ENCODE measurements at places on chromosomes 1 and 21.

DNA sequence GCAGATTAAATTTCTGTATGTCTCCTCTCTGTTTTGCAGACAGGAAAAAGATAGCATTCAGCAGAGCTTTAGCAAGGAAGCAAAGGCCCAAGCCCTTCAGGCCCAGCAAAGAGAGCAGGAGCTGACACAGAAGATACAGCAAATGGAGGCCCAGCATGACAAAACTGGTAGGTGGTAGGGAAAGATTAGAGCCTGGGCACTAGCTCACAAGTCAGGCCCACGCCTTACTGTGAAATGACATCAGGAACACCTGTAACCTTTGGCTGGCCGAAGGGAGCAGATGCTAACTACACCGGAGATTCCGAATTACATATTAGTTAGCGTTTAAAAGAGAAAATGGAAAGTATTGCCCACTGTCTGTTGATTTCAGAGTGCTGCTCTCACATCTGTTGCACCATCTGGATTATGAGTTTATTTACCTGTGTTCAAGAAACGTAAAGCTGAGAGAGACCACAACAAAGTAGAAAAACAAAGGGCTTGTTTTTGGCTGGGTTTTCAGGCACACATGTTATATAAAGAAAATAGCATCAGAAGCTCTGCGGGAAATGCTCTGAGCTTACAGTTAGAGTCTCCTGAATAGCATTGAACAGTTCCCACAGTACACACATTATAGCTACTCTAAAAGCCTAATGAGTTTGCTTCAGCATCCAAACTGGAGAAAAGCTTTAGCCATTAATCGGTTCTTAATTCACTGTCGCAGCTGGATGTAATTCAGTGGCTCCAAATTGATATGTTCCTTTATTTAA is 160.0 kb downstream of the SDCCAG8 start:
- no peak overlapping the region for H3K27ac ChIP-seq
- DNase-seq: no peak
- H3K27me3 ChIP-seq: no peaks in the 10 kb centered on the region

DNA sequence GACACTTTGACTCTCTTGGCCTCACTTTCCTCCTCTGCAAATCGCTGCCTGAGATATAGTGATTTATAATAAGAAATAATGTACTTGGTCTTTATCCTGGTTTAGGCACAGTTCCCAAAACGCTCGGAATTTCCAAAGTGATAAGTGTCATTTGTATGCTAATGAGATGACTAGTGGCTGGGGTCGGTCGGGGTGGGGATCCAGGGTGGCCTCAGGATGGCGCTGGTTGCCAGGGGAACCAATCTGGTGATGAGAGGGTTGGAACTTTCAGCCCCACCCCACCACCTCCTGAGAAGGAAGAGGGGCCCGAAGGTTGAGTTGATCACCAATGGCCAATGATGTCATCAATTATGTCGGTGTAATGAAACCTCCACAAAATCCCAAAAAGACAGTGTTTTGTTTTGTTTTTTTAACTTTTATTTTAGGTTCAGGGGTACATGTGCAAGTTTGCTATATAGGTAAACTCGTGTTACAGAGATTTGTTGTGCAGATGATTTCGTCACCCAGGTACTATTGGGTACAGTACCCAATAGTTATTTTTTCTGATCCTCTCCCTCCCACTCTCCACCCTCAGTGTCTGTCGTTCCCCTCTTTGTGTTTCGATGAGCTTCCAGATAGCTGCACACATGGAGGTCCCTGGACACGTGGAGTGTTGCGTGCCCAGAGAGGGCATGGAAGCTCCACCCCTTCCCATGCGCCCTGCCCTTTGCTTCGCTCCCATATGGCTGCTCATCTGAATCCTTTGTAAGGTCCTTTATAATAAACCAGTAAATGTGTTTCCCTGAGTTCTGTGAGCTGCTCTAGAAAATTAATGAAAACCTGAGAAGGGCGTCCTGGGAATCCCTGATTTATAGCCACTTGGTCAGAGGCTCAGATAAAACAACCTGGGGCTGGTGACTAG is 97.2 kb downstream of the KCNN3 start:
- no peak overlapping the region for H3K4me3 ChIP-seq
- no peaks in the 10 kb centered on the region for H3K4me1 ChIP-seq
- no peaks in the 10 kb centered on the region for H3K36me3 ChIP-seq
- no peaks in the 10 kb centered on the region for H3K27me3 ChIP-seq
- H3K27ac ChIP-seq: no peak overlapping the region

GRCh38 chr1:29504709-29505410 is 268.5 kb downstream of the PTPRU start:
- peaks cover 2% of the 10 kb centered on the region for H3K27me3 ChIP-seq
- no peaks in the 10 kb centered on the region for H3K4me1 ChIP-seq
- peak; percentile 2 for DNase-seq
- H3K36me3 ChIP-seq: no peaks in the 10 kb centered on the region

GRCh38 chr1:48960320-48960719 is 183.6 kb upstream of the BEND5 start:
- no peaks in the 10 kb centered on the region for H3K27me3 ChIP-seq
- H3K4me3 ChIP-seq: no peak overlapping the region
- no peak overlapping the region for H3K27ac ChIP-seq
- no peaks in the 10 kb centered on the region for H3K4me1 ChIP-seq

DNA sequence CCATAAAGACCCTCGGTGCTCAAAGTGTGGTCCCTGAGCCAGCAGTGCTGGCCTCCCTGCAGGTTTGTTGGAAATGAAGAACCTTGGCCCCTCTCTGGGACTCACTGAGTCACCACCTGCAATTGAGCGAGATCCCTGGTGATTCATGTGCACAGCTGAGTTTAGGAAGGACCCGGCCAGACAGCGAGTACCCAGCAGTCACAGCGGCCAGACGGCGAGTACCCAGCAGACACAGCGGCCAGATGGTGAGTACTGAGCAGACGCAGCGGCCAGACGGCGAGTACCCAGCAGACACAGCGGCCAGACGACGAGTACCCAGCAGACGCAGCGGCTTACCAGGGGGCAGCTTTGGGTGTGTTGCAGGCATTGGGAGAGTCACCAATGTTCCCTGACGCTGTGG is 123.8 kb downstream of the PRDM16 start:
- DNase-seq: no peak
- H3K4me3 ChIP-seq: no peak overlapping the region
- no peak overlapping the region for H3K27ac ChIP-seq
- no peaks in the 10 kb centered on the region for H3K4me1 ChIP-seq
- no peaks in the 10 kb centered on the region for H3K36me3 ChIP-seq

GRCh38 chr1:6580119-6580592 is 362 bp downstream of the ZBTB48 start:
- H3K4me3 ChIP-seq: peak overlapping the region; percentile 91
- H3K4me1 ChIP-seq: peaks cover 16% of the 10 kb centered on the region
- H3K36me3 ChIP-seq: no peaks in the 10 kb centered on the region
- no peak for DNase-seq
- H3K27ac ChIP-seq: peak overlapping the region; percentile 84

DNA sequence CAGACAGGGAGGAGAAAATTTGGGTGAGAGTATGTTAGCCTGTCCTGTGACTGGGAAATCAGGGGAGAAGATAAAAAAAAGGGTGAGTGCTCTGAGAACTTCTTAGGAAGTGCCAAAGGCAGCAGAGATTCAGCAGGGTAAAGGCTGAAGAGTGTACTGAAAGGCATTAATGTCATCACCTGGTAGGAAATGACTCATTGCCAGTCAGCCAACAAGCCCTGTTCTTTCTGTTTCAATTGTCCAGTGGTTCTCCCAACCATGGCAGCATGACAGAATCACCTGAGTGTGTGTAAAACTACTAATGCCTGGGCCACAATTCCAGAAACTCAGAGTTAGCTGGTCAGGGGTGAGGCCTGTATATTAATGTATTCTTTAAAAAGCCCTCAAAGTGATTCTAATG is 83.5 kb downstream of the INTS7 start:
- no peaks in the 10 kb centered on the region for H3K36me3 ChIP-seq
- H3K4me3 ChIP-seq: no peak overlapping the region
- no peak for DNase-seq

- no peaks in the 10 kb centered on the region for H3K27me3 ChIP-seq
- DNase-seq: no peak
- H3K36me3 ChIP-seq: no peaks in the 10 kb centered on the region
- no peak overlapping the region for H3K27ac ChIP-seq
- H3K4me3 ChIP-seq: no peak overlapping the region
Observed at GRCh38 chr1:169201084-169201619, 94.7 kb downstream of the ATP1B1 start.

DNA sequence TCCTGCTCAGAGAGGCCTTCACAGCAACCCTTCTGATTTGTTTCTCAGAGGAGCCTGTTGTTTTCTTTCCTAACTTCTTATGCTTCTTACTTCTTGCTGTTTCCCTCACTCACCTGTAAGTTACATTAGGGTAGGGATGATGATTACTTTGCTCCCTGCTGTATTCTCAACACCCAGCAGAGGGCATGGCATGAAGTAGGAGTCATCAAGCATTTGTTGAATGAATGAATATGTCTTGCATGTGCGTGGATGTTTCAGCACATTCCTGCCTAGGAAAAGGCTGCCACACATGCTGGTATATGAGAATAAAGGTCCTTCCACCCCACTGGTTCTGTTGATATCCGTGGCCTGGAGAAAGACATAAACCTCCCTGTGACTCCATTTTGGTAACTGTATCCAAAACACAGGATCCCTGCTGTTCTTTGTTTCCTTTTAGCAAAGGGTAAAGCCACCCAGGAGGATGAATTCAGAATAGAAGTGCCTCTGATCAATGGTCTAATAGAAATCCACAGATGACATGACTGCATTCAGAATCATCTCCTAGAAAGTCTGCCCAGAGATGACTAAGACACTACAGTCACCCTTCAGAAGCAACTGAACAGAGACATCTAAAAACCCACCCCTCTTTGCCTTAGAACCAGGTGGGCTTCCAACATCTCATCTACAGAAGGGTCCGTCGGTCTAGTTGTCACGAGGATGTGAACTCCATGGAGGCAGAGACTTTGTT is 168.8 kb downstream of the ZSCAN20 start:
- H3K27me3 ChIP-seq: no peaks in the 10 kb centered on the region
- no peak overlapping the region for H3K4me3 ChIP-seq
- H3K36me3 ChIP-seq: no peaks in the 10 kb centered on the region
- no peaks in the 10 kb centered on the region for H3K4me1 ChIP-seq
- no peak overlapping the region for H3K27ac ChIP-seq
- no peak for DNase-seq

- peaks cover 38% of the 10 kb centered on the region for H3K4me1 ChIP-seq
- H3K36me3 ChIP-seq: peaks cover 12% of the 10 kb centered on the region
- DNase-seq: peak; percentile 49
- H3K4me3 ChIP-seq: no peak overlapping the region
- peak overlapping the region; percentile 94 for H3K27ac ChIP-seq
Observed at GRCh38 chr1:1783320-1783719, 5.0 kb upstream of the NADK start.

GRCh38 chr1:162357681-162358266 is 18.9 kb downstream of the SPATA46 start:
- DNase-seq: peak; percentile 57
- H3K27ac ChIP-seq: no peak overlapping the region
- H3K36me3 ChIP-seq: no peaks in the 10 kb centered on the region
- no peaks in the 10 kb centered on the region for H3K27me3 ChIP-seq
- H3K4me1 ChIP-seq: no peaks in the 10 kb centered on the region
- no peak overlapping the region for H3K4me3 ChIP-seq

DNA sequence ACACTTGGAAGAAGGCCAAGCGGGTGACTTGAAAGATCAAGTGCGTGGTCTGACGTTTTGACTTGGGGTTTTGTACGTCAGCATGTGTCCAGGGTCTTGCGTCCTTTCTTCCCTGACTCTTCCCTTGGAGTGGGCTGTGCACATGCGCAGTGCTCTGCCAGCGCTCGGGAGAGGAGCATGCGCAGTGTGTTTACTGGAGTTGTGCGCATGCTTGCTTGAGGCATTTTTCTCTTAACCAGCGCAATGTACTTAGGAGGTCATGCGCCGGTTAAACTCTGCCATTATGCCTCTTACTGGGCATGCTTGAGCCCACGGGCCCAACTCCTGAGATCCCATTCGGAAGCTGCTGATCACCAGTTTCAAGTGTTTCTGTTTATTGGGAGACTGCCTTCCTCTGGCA is 242.5 kb upstream of the AJAP1 start:
- no peaks in the 10 kb centered on the region for H3K27me3 ChIP-seq
- no peak for DNase-seq
- no peaks in the 10 kb centered on the region for H3K36me3 ChIP-seq
- no peak overlapping the region for H3K4me3 ChIP-seq

DNA sequence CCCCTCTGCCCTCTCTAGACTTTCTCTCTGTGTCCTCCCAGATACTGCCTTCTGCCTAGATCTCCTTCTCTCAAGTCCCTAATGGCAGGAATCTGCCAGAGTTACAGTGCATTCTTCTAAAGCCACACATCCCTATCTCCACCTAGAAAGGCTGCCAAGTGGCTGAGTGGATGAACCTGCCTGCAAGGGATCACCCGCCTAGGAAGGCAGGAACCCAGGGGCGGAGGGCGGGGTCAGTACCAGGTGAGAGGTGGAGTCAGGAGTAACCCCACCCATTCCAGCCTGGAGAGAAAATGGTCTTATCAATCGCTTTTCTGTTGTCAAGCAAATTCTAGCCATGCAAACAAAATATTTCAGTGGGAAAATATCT is 60.8 kb downstream of the BCAR3 start:
- H3K27ac ChIP-seq: no peak overlapping the region
- peak; percentile 79 for DNase-seq

DNA sequence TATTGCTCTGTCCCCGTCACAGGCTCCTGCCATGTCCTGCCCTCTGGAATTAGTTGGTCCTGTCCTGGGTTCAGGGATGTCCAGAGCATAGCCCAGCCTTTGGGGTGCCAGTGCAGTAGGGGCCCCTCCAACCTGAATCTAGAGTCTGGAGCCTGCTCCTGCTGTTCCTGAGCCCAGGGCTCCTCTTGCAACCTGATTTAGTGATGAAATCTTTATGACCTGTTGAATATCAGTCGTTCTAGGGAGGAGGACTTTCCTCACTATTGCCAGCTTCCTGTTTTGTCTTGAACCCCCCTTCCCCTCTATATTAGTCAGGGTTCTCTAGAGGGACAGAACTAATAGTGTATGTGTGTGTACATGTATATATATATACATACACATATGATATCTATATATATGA is 42.5 kb upstream of the STUM start:
- no peaks in the 10 kb centered on the region for H3K4me1 ChIP-seq
- H3K27ac ChIP-seq: no peak overlapping the region
- H3K4me3 ChIP-seq: no peak overlapping the region
- no peaks in the 10 kb centered on the region for H3K27me3 ChIP-seq
- DNase-seq: no peak
- no peaks in the 10 kb centered on the region for H3K36me3 ChIP-seq

DNA sequence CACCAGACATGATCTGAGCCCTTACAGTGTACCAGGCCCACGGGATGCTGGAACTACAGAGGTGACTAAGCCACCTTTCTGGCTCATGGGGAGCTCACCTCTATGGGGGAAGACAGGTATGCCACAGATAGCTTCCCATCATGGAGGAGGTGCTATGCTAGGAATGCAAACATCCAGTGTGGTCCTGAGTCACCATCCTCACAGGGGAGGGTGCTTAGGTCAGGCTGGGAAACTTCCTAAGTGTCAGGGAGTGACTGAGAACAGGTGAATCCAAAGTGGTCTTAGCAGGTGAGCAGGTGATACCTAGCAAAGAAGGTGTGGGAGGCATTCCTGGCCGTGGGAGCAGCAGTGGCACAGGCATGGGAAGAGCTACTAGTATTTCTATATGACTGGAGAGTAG is 8.6 kb upstream of the RASSF5 start:
- no peaks in the 10 kb centered on the region for H3K27me3 ChIP-seq
- H3K36me3 ChIP-seq: no peaks in the 10 kb centered on the region
- no peak overlapping the region for H3K27ac ChIP-seq
- no peak overlapping the region for H3K4me3 ChIP-seq

All from colonic mucosa (tissue), 4 donors.